ENCODE measurements at places on chromosomes 5 and 9.

DNA sequence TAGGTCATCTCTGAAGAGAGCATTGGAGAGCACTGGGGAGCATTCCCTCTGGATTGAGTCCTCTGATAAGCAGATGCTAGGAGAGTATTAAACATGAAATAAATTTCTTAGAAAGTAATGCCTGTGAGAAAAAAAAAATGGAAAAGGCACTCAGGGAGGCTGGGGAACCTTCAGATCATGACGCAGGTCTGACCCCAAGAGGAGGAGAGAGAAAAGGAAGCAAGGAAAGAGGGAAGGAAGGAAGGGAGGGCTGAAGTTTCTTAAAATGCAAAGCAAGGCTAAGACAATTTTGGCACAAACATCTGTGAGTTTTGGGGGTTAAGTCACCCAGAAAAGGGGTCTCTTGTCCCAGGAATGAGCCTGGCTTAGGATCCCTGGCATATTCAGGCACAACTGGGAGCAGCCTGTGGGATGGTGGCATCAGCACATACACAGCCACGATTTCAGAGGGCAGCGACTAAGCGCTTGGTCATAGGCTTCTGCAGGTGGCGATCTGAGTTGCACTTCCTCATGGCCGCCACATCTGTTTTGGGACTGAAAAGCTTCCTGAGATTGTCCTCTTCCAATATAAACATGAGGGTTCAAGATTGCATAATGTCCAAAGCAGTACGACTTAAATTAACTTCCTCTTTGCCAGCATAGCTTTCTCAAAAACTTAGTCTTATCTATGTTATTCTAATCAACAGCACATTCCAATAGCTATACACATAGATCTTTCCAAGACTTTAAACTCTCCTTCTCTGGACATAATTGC lies 692.7 kb downstream of the DNAH5 start:
- DNase-seq: no peak

- DNase-seq: no peak
These were observed 69.7 kb upstream of the RASA1 start for GRCh38 chr5:87198010-87198409.

DNA sequence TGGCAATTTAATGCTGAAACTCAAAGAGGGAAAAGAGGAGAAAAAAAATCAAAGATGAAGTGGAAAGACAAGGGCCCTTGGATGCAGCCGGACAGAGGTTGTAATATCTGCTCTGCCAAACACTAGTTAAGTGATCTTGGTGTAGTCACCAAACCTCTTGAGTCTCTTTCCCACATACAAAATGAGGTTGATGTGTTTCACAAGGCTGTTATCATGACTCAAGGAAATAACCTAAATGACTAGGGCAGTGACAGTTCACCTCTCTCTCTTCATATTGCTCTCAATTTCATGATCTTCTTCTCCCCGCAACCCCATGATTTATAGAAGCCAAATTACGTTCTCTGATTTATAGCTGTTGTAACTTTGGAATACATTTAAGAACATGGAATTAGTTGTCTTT lies 44.9 kb downstream of the PIK3R1 start:
- DNase-seq: no peak

DNA sequence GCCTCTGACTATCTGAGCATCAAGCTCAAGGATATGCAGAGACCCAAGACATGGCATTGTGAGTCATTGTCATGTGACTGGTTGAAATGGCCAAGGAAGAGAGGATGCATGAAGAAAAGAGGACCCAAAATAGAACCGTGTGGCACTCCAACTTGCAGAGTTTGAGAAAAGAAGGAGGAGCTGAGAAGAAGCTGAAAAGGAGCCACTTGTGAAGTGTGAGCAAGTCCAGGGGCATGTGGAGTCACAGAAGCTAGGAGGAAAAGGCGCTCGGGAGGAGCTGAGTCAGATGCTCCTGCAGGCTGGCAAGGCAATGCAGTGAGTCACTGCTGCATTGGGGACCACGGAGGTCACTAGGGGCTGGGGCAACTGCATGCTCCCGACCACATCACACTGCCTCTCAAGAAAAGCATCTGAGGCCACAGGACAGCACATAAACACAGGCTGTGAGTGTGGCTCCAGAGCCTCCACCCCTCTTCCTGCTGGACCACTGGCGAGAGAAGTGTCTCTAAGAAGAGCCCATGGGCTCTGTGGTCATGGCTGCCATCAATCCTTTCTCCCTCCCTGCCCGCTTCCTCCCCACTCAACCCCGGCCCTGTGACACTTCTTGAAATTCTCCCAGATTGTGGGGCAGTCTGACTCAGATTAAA lies 197.6 kb downstream of the DRD1 start:
- DNase-seq: peak; percentile 99

GRCh38 chr5:96648593-96648992 lies 13.6 kb upstream of the CAST start:
- no peak for DNase-seq
